Skin of body (tissue), 3 donors: ENCODE measurements at places on chromosomes 11 and 22.
A peak's percentile ranks its signal among the peaks of the same experiment; 100 is the strongest.

DNA sequence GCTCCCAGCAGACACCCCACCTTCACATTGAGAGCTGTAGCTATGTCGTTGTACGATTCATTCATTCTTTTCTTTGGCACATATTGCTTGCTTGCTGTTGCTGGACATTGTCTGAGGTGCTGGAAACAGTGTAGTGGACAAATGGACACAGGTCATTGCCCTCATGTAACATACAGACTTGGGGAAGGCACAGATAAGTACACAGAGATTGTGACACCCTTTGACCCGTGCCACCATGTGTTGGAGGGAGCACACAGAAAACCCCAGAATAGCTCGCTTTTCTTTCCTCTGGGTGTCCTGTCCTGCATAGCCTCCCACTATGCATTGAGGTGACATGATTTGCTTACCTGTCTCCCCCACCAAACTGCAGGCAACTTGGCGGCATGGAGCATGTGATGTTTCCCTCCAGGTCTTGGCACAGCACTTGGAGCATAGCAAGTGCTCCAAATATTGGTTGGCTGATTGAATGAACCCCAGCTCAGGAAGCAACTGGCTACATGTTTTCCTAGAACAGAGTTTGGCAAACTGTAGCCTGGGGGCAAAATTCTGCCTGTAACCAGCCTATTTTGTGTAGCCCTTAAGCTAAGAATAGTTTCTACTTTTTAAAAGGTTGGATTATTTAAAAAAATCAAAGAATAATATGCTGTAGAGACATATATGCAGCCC is 30.9 kb upstream of the NECTIN1 start:
- DNase-seq, result no peak

DNA sequence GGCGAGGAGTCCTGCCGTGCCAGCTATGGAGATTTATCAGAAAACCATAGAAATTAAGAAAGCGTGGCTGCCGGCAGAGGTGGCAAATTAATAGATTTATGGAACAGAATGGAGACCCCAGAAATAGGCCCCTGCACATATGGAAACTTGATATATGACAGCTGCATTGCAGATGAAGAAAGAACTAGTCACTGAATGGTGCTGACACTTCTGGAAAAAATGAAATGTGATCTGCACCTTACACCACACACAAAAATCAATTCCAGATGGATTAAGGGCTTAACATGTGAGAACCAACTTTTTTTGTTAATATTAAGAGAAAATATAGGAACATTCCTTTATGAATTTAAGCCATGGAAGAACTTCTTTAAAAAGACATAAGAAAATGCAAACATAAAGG is 40.3 kb upstream of the TSKU start:
- peak; percentile 86 for DNase-seq

DNA sequence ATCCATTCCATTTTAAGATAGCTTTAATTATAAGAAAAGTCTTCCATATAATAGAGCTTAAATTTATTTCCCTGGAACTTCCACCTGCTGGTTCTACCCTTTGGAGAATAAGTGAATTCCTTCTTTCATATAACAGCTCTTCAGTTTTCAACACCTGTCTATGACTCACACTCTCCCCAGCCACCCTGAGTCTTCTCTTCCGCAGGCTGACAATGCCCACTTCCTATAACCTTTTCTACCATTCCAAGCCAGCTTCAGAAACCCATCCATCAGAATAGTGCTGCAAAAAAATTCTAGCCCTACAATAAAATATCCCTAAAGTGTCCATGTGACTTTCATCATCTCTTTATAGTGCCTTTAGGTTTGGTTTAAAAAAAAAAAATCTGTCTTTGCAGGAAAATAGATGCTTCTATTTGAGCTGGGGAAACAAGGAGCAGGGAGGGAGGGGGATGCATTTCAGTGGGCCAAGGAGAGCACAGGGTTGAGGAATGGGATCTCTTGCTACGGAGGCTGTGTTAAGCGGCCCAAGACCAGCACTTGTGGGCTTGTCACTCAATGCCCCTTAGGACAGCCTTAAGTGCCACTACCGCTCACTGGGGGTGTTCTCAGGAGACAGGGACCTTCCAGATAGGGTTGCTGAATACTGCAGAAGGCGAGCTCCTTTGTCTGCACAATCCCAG is 178.6 kb downstream of the DSCAML1 start:
- no peak for DNase-seq

DNA sequence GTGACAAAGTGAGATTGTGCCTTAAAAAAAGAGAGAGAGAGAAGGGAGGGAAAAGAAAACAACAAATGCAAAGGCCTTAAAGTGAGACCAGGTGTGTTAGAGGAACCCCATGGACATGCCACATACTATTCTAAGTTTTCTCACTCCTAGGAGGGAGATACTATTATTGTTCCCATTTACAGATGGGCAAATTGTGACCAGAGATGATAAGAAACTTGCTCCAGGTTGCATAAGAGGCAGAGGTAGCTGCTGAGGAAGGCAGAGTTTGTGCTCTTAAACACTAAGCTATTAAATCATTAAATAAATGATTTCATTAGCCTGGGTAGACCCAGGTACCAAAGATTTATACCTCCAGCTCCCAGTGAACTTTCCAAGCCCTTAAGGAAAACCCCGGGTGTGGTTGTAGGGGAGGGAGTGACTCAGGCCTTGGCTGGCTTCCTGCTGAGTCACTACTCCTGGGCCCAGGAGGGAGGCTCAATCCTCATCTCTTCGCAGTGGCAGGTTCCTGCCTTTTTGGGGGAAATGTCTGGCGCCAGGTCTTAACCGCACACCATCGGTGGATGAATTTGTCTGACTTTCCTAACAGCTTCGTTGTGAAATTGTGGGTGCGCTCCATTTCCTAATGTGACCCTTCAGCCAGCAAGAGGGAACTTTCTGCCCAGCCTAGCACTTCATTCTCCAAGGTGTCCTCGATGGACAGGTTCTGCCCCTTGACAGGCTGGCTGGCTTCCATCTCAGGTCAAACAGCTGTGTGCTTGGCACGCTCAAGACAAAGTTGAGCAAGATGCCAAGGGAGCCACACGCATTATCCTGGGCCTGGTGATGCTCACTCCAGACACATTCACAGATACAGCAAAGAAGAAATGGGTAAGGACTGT is 33.4 kb upstream of the PTPRJ start:
- no peak for DNase-seq

DNA sequence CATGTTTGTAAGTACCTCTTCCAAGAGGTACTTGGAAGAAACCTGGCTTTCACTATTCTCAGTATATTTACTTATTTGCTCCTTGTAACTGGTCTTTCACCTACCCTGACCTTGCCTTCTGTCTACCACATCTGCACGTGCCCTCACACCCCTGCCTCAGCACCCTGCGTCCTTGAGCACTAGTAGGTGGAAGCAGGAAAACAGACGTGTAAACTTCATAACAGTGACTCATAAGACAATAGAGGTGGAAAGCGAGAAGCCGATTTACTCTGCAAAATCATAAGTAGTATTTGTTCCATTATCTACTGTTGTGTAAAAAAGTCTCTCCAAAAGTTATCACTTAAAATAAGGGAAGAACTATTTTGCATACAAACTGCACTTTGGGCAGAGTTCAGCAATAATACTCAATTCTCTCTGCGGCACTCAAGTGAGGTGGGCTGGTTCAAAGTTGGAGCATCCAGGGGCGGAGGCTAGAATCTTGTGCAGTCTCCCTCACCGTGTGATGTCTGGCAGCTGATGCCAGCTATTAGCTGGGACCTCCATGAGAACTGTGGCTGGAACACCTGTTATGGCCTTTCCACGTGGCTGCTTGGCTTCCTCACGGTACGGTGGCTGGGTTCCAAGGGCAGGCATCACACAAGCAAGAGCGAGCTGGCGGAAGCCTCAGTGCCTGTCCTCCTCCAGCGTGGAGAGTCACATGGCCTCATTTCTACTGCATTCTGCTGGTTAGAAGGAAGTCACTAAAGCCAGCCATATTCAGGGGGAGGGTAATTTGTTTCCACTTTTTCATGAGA is 30.4 kb downstream of the PACS1 start:
- no peak for DNase-seq

DNA sequence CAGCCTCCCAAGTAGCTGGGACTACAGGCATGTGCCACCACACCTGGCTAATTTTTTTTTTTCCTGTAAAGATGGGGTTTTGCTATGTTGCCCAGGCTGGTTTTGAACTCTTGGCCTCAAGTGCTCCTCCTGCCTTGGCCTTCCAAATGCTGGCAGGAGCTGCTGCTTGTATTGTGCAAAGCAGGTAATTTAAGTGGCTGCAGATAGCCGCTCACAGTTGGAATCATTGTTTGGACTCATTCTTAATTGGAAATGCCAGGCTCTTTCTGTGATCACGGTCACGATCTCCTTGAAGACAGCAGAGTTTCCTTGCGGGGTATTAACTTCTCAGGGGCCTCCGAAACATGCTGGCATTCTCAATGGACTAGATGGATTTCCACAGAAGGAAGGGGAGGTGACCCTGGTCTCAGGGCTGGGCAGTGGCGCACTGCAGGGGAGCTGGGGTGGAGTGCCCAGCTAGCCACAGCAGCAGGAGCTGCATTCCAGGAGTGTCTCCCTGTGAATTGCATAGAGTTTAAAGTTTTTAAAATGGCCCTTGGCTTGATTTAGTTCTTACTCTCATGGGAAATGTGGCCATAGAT is 136.1 kb downstream of the MORC2 start:
- DNase-seq, result no peak

- no peak for DNase-seq
Measured at GRCh38 chr11:44577231-44577830, 11.9 kb downstream of the CD82 start.

- no peak for DNase-seq
Measured at GRCh38 chr11:127625402-127625801, 624.8 kb upstream of the KIRREL3 start.

DNA sequence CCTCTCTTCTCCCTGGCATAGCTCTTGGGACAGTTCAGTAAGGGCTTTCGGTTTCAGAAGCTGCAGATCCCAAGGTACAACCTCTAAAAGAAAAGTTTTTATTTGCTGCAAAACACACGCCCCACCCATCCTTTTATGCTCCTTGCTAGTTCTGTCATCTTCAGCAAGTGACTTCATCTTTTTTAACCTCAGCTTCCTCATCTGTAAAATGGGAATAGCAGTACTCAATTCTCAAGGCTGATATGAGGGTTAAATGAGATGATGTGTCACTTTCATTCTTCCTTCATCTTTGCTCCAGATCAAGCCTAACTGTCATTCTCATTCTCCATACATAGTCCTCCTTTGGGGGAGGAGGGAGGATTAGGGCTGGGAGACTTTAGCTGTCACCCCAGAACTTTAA is 90.0 kb upstream of the ALX4 start:
- DNase-seq, result no peak

- no peak for DNase-seq
Measured at GRCh38 chr11:65058012-65058411, 341 bp downstream of the NAALADL1 start.

DNA sequence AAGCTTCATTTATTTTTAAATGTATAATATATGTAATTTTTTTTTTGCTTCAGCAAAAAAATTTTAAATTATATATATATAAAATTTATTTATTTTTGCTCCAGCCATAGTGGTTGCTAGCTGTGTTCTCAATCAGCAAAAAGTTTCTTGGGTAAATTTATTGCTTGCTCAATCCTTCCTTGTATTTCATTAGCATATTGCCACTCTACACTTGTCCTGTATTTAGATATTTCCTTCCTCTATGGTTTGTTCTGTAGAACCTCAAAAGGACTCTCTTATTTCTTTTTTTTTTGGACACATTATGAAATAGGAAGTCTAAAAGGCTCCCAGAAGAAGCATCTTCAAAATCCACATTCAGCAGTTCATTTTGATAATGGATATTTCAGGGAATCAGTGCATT is 2.3 kb downstream of the PTPRJ start:
- no peak for DNase-seq

- no peak for DNase-seq
Measured at GRCh38 chr11:43904742-43905535, 24.3 kb downstream of the ALKBH3 start.

DNA sequence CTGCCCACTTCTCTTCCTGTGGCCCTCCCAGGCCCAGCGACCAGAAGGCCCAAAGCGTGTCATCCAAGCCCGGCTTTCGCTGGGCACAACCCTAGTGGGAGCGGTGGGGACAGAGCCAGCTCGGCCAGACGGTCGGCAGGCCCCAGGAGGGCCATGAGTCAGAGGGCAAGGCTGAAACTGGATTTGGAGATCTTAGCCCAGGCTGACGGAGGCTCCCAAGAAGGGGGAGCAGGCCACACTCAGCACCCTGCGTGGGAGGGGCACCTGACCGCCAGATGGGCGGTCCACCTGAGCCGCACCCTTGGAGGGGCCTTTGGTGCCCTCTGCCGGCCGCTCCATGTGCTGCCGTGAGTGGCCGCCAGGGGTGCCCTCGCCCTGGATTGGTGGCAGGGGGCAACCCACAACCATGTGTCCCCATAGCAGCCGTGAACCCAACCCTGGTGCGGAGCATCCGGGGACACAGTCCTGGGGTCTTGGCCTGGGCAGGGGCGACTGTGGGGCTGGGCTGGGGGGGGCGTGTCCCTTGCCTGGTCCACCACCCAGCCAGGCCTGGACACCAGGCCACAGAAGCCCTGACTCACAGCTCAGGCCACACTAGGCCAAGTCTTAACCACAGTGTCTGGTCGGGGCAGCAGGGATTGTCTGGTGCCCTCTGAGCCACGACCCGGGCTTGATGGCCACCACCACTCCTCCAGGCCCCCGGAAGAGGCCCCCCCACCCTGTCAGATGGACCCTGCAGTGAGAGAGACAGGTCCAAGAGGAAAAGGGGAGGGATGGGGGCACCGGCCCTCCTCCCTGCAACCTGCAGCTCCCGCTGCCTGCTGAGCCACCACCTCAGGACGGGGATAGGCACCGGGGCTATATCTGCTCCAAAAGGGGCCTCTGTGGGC is 19.2 kb upstream of the TALDO1 start:
- no peak for DNase-seq
